Activated CD4-positive, alpha-beta memory T cell treated with anti-CD3 and anti-CD28 coated beads for 36 hours (primary cell): ENCODE measurements at places on chromosomes 1 and 21.

- DNase-seq = no peak
- no peak overlapping the region for H3K27ac ChIP-seq
- no peaks in the 10 kb centered on the region for H3K36me3 ChIP-seq
- H3K4me1 ChIP-seq = peaks cover 3% of the 10 kb centered on the region
- H3K4me3 ChIP-seq = no peak overlapping the region
- peaks cover 2% of the 10 kb centered on the region for H3K27me3 ChIP-seq
Measured at GRCh38 chr1:174112489-174113162, 46.7 kb upstream of the RABGAP1L start.

- H3K27me3 ChIP-seq = no peaks in the 10 kb centered on the region
- H3K4me1 ChIP-seq = peaks cover 3% of the 10 kb centered on the region
- DNase-seq = no peak
- no peak overlapping the region for H3K4me3 ChIP-seq
Measured at GRCh38 chr1:23395849-23396248, 26.2 kb upstream of the ZNF436 start.

DNA sequence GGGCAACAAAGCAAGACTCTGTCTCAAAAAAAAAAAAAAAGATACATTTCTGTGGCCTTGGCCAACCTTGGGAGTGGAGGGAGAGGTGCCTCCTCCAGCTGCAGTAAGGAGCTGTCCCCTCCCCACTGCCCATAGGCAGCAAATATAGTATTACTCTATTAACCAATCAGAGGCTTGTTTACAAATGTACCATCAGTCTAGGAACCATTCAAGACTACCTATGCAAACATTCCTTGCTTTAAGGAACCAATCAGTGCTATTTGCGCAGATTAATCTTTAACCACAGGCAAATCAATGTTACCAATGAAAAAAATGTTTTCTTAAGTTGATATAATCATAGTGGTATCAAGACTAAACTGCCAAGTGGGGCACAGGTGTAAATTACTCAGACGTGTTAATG lies 1.1 kb downstream of the CELA2A start:
- DNase-seq = no peak
- H3K36me3 ChIP-seq = no peaks in the 10 kb centered on the region
- no peak overlapping the region for H3K27ac ChIP-seq
- no peaks in the 10 kb centered on the region for H3K4me1 ChIP-seq
- no peak overlapping the region for H3K4me3 ChIP-seq

- peaks cover 3% of the 10 kb centered on the region for H3K27me3 ChIP-seq
- DNase-seq = peak; percentile 37
- peaks cover 67% of the 10 kb centered on the region for H3K4me1 ChIP-seq
- peak overlapping the region; percentile 15 for H3K27ac ChIP-seq
- no peak overlapping the region for H3K4me3 ChIP-seq
Measured at GRCh38 chr1:212680680-212681389, 18.8 kb downstream of the BATF3 start.

DNA sequence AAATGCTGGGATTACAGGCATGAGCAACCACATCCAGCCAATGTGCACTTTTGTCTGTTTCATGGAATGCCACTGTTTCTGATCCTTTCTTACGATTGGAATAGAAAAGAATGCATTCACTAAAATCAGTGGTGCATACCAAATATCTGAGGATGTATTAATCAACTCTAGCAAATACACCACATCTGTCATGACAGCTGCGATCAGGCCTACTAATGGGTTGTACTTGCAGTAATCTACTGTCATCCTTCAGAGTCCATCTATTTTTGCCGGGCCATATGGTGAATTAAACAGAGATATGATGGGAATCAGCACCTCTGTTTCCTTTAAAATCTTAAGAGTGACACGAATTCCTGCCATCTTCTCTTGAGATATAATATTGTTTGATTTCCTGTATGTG lies 8.5 kb upstream of the USP1 start:
- no peaks in the 10 kb centered on the region for H3K4me1 ChIP-seq
- H3K27ac ChIP-seq = no peak overlapping the region
- no peaks in the 10 kb centered on the region for H3K36me3 ChIP-seq
- no peaks in the 10 kb centered on the region for H3K27me3 ChIP-seq
- no peak overlapping the region for H3K4me3 ChIP-seq

DNA sequence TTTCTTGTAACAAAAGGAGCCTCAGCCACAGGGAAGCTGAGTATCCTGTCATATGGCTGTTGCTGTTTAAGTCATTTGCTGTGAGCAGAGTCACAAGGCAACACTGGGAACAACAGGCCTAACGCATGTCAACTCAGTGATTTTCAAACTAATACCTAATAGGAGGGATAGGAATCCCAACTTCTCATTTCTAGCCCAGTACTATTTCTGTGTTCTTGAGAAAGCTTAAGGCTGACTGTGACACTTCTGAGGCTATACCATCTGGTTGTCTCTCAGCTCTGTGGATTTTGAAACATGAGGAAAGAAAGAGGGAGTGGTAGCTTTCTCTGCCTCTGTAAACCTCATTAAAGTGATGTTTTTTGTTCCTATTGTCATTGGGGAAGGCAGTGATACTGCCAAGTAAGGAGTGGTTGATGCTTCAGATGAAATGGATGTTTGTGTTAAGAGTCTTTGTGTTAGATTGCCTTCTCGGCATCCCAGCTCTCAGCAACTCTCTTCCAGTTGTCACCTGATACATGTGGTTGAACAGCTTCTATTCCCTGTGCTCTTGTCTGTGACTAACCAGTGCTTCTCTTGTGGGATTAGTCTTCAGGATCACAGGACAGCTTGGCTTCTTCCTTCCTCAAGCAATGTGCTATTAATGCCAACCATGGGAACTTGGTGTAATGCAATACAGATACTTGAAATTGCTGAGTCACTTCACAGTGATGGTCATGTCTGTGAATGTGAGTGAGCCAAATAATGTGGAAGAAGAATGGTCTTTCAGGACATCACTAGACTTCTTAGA lies 166.8 kb upstream of the IVNS1ABP start:
- no peaks in the 10 kb centered on the region for H3K27me3 ChIP-seq
- H3K4me3 ChIP-seq = no peak overlapping the region
- DNase-seq = no peak
- no peak overlapping the region for H3K27ac ChIP-seq

- no peaks in the 10 kb centered on the region for H3K27me3 ChIP-seq
- H3K4me1 ChIP-seq = no peaks in the 10 kb centered on the region
- no peak for DNase-seq
- H3K36me3 ChIP-seq = no peaks in the 10 kb centered on the region
Measured at GRCh38 chr1:63042278-63042677, 258.3 kb downstream of the ATG4C start.

- H3K27ac ChIP-seq = no peak overlapping the region
- peak overlapping the region; percentile 23 for H3K4me3 ChIP-seq
- peaks cover 25% of the 10 kb centered on the region for H3K27me3 ChIP-seq
- H3K36me3 ChIP-seq = no peaks in the 10 kb centered on the region
- peaks cover 7% of the 10 kb centered on the region for H3K4me1 ChIP-seq
- peak; percentile 79 for DNase-seq
Measured at GRCh38 chr21:41068967-41069642, 98.9 kb upstream of the BACE2 start.
